Activated CD8-positive, alpha-beta T cell treated with anti-CD3 and anti-CD28 coated beads, Interleukin-2, amount 10 ng/mL, durations not matched to agents 7 days and 5 days (primary cell): ENCODE measurements at places on chromosomes 1 and 21.

GRCh38 chr21:45072738-45073300, 1.6 kb upstream of the ADARB1 start:
- DNase-seq, result no peak

- no peak for DNase-seq
These were observed 90.7 kb downstream of the ARHGEF10L start for GRCh38 chr1:17630048-17630830.

DNA sequence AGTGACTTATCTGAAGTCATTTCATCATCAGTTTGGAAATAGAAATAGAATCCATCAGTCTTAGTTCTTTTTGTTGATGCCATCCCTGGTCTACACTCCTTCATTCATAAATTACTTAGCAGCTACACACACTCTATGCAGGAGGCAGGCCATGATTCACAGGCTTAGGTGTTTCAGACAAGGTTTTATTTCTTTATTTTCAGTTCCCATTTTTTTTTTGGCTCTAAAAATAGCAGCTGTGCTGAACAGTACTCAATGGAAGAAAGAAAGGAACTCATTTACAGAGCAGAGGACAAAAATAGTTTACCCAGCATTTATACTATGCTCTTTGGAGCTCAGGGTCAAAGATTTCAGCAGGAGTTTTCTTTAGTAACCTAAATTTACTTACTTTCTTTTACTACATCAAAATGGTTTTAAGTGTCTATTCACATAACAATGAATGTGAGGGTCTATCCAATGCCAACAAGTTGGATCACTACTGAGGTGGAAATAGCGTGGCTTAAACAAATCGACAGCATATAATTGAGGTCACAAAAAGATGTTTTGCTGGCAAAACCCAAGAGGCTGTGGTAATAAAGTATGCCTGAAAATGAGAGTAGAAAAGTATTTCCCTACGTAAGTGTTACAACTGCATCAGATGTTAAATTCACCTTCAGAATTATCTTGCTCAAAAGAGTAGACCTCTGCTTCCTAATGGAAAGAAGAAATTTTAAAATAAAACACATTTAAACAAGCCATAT, 7.7 kb downstream of the KRTAP19-8 start:
- DNase-seq, result no peak

DNA sequence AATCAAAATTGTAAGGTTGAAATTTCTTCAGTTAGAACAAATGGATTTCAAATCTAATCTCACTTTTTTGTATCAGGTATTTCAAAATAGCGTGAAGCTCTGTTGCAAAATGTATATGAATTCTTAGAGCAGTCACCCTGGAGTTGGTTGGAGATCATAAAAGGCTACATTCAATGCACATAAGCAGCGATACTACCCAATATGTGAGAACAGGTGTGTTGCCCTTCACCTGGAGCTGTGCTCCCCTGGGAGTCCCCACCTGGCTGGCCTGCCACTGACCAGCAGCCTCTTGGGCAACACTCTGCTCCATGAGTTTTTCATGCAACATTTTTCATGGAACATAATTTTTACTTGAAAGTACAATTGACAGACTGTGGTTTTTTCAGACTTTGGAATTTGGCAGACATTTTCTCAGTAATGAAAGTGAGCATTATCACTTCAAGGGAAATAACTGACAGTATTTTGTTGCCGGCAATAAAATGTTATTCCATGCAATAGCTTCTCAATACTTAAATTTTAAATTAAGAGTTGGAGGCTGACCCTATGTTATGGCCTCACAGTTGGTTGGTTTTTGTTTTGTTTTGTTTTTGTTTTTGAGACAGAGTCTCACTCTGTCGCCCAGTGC, 95.1 kb downstream of the ST3GAL3 start:
- no peak for DNase-seq

- no peak for DNase-seq
These were observed 11.2 kb upstream of the SLAMF9 start for GRCh38 chr1:159965263-159965662.

- no peak for DNase-seq
These were observed 6.7 kb upstream of the WASF2 start for GRCh38 chr1:27496604-27497155.

DNA sequence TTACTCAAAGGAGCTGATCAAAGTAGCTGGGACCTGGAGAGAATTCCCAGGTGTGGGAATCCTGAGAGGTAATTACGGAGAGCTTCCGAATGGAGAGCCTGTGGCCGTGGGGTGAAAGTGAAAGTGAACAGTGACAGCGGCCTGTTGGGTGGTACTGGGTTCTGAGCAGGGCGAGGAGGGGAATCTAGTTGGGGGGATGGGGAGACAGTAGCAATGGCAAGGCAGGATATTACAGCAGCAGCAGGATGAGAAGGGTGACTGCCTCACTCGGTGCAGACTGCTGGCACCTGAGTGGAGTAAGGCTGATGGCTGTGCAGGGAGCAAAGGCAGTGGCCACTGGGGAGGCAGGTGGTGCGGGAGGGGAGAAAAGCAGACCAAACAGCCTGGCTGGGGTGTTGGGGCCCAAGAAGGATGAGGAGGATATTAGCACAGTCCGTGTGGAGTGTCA, 70.3 kb upstream of the PRDX6 start:
- no peak for DNase-seq

DNA sequence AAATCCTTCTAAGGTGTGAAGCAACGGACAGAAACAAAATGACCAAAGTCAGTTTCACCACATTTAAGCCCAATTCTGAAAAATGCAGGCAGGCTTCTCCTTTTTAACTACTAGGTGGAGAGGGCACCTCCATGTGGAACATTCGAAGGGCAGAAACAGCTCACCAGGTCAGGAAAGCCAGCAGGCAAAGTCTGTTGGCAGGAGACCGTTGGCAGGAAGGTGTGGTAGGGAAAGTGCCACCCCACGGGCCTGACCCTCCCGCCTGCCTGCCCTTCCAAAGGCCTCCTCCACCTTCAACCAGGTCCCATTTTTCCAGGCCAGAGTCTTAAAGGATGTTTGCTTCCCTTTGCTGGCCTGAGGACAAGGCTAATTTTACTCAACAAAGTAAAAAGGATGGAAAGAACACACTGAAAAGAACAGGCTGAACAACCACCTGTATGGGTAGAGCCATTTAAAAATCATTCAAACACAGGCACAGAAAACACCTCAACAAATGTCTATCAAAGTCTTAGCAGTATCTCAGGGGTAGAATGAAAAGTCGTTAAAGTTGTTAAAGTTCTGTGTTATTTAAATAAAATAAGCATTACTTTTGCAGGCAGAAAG, 26.4 kb downstream of the CAPZB start:
- DNase-seq, result no peak
